ENCODE measurements at places on chromosomes 2 and 18. TPM values are rescaled to one million over a fixed set of nuclear protein-coding genes. Genes with fewer than 3 reads are reported as not detected.

FOXI3 gene
- polyA plus RNA-seq, result 0.17 TPM

KCNJ13 gene
- polyA plus RNA-seq, result 2.5 TPM

LCT gene
- polyA plus RNA-seq, result not detected

DNA sequence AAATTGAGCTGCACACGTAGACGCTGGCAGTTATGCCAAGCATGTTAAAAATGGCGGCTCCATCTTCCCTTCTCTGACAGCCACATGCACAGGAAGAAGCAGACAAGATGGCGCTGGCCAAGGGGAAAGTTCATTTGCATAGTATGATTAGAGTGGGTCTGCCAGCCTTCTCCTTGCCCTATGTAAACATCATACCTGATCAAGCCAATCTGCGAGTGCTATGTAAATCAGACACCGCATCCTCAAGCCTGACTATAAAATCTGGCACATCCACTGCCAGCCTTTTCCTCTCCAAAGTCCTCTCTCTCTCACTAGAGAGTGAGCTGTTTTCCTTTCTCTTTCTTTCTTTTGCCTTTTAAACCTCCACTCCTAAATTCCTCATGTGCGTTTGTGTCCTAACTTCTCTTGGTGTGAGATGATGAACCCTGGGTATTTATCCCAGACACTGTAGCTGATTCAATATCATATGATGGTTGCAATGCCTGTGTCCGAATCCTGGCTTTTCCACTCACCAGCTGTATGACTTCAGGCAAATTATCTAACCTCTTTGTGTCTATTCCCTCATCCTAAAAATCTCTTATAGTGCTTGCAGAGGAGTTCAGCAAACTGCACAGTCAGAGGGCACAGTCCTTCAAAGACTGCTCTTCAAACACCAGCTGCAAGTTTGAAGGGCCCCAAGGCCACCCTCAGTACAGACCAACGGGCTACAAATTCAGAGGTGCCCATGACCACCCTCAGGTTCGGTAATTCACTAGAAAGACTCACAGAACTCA lies 39.3 kb upstream of the ITSN2 start:
- no peak for DNase-seq
